NCI-H146 (cell line): ENCODE measurements at places on chromosomes 3 and 15.
A peak's percentile ranks its signal among the peaks of the same experiment; 100 is the strongest.

GRCh38 chr15:74906450-74907162 is at the start of gene FAM219B:
Gene FAM219B (minus strand): TSS chr15:74906851. CDS start chr15:74906800, 51 bp downstream.
- peak; percentile 79 for DNase-seq

DNA sequence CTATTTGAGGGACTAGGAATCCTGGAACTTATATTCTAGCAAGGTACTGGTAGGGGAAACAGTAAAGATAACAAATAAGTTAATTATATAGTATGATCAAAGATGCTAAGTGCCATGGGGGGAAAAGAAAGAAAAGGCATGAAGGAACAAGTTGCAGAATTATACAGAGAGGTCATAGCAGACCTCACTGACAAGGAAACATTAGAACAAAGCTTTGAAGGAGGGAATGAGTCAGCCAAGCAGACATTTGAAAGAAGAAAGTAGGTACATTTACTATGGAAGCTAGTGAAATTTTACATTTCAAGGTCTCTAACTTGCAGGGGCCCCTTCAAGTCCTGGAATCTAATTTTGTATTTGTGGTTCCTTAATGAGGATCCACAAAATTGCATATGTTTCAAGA is 57.2 kb upstream of the TIPARP start:
- DNase-seq: no peak

DNA sequence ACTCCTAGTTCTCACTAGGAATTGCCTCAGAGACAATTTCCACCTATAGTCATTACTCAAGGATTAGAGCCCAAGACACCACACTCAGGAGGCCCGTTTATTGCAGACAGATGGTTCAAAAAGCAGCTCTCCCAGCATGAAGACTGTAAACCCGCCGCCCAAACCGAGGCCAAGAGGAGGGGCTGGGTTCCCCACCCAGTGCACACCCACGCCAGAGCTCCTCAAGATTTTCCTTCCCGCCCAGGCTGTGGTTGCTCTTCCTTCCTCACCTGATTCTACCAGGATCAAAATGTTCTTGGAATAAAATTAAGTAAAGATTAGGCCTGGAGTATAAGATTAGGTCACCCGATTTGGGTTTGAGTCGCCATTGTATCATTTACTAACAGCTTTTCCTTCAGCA is 364.4 kb downstream of the MECOM start:
- no peak for DNase-seq

- DNase-seq: no peak
Observed at GRCh38 chr3:16294844-16295243, 29.8 kb downstream of the OXNAD1 start.

- DNase-seq: no peak
Observed at GRCh38 chr15:84648539-84648938, 5.5 kb downstream of the WDR73 start.

GRCh38 chr3:138114431-138114918 is 933 bp downstream of the DZIP1L start:
- DNase-seq: peak; percentile 48

GRCh38 chr3:126137490-126138130 is 42.8 kb downstream of the ALDH1L1 start:
- DNase-seq: no peak

DNA sequence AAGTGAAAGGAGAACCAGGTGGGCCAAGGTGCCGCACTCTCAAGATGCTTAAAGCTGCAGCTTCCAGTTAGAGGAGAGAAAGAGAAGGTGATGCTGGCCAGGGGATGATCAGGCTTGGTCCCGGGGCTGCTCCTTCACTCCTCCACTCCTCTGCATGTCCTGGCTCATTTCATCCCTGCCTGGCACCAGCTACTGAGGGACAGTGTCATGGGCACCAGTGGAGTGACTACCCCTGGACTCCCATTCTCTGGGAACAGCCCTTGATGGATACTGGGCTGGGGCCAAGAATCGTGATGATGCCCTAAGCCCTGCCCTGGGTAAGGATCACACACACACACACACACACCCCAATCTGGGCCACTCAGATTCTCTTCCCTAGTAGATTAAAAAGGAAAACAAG is 243.7 kb downstream of the UACA start:
- no peak for DNase-seq

DNA sequence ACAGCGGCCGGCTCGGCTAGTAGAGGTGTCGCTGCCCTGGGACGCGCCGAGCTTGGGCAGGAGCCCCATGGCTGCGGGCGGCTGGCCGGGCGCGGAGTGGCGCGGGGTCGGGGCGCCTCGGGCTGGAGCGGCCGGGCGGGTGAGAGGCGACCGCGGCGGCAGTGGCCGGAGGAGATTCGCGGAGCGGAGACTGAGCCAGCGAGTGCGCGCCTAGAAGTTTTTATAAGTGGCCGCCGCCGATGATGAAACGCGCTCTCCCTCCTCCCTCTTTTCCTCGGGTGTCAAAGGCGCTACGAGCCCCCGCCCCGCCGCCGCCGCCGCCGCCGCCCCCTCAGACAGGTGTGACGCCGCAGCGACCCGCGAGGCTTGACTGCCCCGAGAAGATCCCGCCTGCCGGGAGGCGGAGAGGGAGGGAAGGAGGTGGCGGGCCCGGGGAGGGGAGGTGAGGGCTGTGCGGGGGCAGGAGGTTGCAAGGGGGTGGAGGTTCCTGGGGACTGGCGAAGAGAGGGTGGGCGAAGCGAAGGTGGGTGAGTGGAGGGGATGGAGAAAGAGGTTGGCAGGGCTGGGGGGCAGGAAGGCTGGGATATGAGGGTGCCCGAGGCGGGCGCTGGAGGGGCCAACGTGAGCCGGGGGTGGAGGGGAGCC is at the start of gene SLCO2A1:
Gene SLCO2A1 (minus strand): TSS at position 192 of the 645 bp plus-strand sequence. CDS start 123 bp downstream, at position 69.
- peak; percentile 69 for DNase-seq

DNA sequence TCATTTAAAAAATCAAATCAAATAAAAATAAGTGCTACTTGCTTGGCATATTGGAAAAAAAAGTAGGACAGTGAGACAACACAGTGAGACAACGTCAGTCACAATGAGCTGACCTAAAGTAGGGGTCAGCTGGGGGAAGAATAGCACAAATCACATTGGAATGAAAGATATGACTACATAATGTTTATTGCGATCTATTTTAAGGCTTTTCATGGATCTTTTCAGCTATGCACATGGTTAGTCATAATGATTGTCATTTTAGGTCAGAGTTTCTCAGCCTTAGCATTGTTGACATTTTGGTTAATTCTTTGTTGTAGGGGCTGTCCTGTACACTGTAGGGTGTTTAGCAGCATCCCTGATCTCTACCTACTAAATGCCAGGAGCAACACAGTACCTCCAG is 44.5 kb downstream of the CMSS1 start:
- no peak for DNase-seq

GRCh38 chr3:170829546-170830272 is 40.3 kb downstream of the RPL22L1 start:
- DNase-seq: no peak

DNA sequence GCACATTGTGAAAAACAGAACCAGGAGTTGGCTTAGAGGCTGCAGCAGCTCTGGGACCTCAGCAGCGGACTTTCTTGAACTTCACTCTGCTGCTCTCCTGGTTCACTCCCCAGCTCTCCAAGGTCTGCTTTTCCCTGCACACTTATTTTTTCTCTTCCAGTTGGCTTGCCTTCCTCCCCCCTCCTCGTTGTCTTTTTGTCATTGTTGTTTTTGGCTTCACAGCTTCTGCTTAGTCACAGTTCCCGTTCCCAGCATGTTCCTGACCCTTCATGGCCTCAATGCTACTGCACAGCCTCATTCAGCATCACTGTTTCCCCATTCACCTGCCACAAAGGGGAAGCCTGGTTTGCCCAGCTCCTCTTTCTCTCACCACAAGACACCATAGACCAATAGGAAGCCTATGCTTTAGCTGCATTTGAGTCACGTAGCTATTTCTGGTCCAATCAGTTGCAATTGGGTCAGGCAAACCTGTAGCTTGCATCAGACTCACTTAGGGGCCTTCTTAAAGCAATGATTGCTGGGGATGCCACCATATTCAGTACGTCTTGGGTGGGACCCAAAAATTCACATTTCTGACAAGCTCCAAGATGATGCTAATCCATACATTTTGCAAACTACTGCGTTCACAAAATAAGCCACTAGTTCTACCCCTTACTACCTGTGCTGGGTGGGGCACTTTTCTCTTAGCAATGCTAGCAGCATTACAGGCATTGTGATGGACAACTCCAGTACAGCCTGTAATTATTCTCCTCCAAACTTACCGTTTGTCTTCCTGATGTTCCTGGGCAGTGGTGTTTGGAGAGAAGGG is 7.8 kb upstream of the SUMF1 start:
- no peak for DNase-seq

DNA sequence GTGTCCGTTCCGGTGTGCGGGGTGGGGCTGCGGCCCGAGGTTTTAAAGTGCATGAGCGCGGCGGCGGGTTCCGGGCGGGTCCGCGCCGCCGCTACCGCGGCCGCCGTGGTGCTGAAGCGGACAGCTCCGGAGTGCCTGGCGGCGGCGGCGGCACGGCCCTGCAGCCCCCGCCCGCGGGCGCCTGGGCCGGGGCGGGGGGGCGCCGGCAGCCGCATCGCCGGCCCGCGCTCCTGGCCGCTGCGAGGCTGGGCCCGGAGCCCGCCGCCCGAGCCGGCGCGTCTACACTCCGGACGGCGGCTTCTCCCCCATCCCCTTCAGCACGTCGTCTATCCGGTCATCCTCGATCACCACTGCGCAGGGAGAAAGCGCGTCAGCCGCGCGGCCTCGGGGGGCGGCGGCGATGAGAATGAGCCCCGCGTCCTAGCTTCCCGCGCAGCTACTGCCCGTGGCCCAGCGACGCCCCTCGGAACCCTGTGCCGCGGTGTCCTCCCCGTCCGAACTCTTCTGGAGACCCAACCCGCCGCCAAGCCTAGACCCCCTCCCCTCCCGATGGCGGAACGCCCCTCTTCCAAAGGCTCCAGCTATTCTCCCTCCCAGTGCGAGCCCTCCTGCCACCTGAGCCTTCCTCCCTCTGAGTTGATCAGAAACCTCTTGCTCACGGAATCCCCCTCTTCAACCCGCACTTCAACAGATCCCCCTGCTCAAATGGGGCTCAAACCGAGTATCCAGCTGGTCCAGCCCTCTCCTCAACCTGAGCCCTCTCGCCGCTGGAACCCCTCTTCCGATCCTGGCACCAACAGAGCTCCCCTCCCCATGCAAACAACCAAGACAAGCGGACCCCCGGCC is 1.3 kb downstream of the CAMK2N2 start:
- DNase-seq: peak; percentile 74

DNA sequence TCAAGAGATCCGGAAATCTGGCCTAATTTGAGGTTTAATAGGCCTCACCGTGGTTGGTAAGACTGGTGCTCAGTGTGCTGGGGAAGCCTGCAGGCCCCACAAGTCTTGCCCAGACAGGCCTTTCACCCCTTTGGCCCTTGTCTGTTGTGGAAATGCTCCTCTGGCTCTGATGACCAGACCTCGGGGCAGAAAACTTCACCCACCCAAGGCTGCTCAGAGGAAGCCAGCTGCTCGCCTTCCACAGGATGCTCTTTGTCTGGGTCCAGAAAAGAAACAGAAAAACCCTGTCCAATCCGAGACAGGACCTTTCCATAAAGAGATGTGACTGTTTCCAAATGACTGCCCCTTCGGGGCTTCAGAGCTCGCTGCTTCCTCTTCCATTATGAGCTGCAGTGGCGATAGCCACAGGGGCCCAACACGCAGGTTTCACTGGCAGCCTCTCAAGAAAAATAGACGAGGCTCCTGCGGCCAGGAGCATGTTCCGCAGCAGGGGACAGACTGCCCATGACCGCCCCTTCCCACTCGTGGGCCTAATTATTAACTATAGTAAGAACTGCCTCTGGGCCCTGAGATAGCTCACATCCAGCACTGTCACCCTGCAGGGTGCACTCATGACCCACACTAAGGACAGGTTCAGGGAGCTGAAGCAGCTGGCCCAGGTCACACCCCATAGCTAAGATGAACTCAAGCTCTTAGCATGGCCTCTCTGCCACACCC is 6.8 kb upstream of the SNX22 start:
- no peak for DNase-seq

DNA sequence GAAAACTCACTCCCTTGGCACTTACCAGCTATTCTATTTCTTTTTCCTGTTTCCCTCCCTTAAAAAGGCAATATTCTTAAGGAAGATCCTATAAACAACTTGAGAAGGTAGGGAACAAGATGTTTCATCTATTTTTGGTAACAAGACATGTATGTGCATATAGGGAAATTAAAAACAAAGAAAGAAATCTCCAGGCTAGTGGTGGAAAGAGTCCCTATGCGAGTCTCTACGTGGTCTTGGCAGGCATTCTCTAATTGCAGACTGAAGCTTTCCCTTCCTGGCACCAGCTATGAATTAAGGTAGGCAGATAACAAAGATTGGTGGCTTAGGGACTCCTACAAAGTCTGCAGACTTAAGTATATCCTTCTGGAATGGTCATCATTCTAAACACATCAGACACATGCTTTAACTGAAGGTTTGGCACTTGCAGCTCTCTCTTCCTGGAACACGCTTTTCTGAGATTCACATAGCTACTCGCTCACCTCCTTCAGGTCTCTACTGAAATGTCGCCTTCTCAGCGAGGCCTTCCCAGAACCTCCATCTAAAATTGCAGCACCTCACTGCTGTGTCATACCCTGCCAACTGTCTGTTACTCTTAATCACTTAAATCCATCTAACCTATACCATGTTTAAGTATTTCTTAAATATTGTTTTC is 336.0 kb downstream of the VGLL3 start:
- no peak for DNase-seq

- DNase-seq: no peak
Observed at GRCh38 chr3:3610581-3611298, 188.5 kb upstream of the LRRN1 start.

- no peak for DNase-seq
Observed at GRCh38 chr3:146052791-146053310, 108.1 kb downstream of the PLOD2 start.

- DNase-seq: no peak
Observed at GRCh38 chr3:71240034-71240433, 343.5 kb downstream of the FOXP1 start.

DNA sequence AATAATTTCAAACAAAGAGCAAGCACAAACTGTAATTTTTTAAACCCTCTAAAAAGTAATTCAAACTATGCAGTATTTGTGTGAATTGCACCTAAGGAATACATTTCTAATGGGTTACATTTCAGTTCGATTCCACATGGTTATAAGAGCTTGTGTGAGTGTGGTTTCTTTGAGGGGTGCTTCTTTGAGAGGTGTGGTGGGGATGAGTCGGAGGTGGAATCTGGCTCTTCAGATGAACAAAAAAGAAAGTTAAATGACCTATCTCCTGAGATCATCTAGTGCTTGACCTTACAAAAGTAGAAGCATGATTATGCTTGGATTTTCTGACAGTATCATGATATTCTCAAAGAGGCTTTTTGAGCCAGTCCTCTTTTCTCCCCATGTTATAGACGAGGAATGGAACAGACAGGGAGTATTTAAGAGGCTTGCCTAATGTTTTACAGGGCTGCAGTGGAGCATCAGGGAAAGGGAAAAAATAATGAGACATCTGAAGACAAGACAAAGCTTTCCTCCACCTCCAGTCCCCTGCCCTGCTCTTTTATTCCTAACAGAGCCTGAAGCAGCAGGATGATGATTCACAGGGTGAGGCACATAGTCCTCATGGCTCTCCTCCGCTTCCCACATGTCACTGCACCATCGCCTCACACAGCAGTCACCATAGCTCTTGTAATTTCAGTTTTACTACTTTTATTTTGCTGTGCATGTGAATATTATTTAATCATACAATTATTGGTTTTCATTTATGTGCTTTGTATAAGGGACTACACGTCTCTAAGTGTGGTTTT is 82.0 kb downstream of the LYSMD4 start:
- no peak for DNase-seq

- DNase-seq: no peak
Observed at GRCh38 chr3:101240719-101241399, 79.5 kb downstream of the IMPG2 start.
